ENCODE measurements at places on chromosomes 5 and 9. TPM values are rescaled to one million over a fixed set of nuclear protein-coding genes. Genes with fewer than 3 reads are reported as not detected.

RAB3C gene
- total RNA-seq: 10.1 TPM

DNA sequence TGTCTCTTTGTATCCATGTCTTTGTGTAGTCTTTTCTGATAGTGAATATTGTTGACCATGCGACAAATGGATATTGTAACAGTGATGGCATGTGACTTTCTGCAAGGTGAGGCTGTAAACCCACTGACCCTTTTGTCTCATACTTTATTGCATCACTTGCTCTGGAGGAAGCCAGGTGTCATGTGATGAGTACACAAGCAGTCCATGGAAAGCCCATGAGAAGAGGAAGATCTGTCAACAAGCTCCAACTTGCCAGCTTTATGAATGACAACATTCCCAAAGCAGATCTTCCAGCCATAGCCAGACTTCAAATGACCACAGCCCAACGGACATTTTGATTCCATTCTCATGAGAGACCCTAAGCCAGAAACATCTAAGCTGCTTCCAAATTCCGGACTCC, 450.1 kb upstream of the ACTBL2 start:
- no peak for DNase-seq

GRCh38 chr5:17434982-17435381, 63.0 kb upstream of the TAF11L2 start:
- no peak for DNase-seq

GPX8 gene
- total RNA-seq: 34.6 TPM

GRCh38 chr9:209143-209758, 5.4 kb upstream of the DOCK8 start:
- DNase-seq: no peak

DNA sequence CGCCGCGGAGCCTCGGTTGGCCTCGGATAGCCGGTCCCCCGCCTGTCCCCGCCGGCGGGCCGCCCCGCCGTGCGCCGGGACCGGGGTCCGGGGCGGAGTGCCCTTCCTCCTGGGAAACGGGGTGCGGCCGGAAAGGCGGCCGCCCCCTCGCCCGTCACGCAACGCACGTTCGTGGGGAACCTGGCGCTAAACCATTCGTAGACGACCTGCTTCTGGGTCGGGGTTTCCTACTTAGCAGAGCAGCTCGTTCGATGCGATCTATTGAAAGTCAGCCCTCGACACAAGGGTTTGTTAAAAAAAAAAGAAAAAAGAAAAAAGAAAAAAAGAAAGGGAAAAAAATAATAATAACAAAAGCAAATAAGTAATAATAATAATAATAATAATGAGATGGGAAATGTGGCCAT, 112.8 kb downstream of the GCNT1 start:
- no peak for DNase-seq

- no peak for DNase-seq
These were observed 15.8 kb downstream of the GAPVD1 start for GRCh38 chr9:125277411-125277810.

GRCh38 chr9:128920381-128921058, at the start of gene PHYHD1:
PHYHD1 (plus strand) TSS chr9:128920982; CDS start chr9:128922324, 1,342 bp downstream.
- no peak for DNase-seq

ITK gene
- not detected for total RNA-seq

DNA sequence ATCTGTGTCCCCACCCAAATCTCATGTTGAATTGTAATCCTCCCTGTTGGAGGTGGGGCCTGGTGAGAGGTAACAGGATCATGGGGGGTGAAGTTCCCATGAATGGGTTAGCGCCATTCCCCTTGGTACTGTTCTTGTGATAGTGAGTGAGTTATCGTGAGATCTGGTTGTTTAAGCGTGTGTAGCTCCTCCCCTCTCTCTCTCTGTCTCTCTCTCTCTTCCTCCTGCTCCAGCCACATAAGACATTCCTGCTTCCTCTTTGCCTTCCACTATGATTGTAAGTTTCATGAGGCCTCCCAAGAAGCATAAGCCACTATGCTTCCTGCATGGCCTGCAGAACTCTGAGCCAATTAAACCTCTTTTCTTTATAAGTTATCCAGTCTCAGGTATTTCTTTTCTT, 28.8 kb downstream of the C5orf15 start:
- no peak for DNase-seq

DNA sequence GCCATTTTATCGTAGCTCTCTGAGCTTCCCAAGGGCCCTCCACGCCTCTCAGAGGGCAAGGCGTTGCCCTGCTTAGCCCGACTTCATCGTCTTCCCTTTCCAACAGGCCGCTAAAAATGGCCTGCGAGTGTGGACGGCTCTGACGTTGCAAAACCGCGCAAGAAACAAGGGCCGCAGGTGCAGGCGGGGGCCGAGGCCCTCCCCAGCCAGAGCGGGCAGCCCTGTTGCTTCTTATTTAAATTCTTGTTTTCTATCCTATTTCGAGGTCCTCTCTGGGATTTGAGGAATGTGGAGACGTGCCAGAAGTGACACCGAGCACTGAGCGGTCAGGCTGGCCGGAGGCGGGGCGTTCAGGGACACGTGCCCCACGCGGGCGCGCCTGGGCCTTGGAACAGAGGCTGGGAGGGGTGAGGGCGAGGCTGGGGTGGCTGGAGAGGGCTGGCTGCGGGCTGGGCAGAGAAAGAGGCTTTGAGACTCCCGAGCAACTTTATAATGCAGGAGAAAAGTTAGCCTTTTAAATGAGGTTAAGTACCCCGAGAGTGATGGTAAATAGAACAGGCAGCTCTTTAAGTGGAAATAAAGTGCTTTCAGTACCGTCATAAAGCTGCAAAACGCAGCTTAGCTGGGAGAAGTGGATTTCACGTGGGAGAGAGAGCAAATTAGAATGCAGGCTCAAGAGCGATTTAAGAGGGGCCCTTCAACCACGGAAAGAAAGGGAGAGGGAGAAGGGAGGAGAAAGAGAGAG, 243.6 kb downstream of the AUH start:
- DNase-seq: no peak

GRCh38 chr5:132083071-132083678, 9.6 kb downstream of the CSF2 start:
- no peak for DNase-seq

KCNT1 gene
- total RNA-seq: 0.10 TPM

DNA sequence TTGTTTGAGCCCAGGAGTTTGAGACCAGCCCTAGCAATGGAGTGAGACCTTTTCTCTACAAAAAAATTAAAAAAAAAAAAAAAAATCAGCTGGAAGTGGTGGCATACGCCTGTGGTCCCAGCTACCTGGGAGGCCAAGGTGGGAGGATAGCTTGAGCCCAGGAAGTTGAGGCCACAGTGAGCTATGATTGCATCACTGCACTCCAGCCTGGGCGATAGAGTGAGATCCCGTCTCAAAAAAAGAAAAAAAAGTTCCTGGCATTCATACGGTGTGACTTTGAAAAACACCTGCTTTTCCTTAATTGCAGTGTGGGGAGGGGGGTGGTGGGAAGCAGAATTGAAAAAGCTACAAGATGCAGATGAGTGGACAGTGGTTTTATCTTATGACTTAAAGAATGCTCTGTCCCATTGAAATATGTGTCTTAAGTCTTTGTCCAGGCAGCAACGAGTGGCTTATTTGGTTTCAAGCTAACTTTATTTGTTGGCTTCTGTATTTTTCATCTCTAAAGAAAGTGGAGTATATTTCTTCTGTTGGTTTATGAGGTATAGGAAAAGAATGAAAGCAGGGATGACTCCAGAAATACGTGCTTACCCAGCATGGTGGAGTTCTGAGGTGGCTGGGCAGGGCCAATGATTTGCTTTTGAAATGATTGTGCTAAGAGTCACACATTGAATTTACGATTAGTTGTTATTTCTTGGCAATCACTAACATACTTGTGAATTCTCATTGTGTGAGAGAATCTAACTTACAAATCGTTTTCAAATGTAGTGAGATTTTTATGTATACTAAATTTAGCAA, 27.8 kb downstream of the ROPN1L start:
- no peak for DNase-seq

DNA sequence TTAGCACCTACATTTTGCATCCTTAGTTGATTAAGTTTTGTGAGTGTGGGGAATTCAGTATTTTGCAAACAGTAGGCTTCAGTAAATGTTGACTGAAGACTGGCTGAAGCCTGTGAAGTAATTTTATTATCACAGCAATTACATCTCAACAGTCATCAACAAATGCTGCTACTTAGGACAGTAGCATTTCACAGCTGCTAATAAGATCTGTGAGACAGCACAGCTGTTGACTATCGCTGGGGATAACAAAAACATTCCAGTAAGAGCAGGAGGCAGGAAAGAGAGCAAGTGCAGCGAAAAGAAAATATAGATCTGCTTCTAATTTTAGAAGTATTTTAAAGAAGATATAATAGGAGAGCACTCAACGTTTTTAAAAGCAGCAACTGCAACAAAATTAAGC, 117.3 kb upstream of the FGF10 start:
- DNase-seq: no peak

All from type B pancreatic cell (in vitro differentiated cells).